ENCODE measurements at places on chromosomes 1 and 21.

GRCh38 chr1:221801251-221801661 is 59.4 kb upstream of the DUSP10 start:
- no peak for DNase-seq

DNA sequence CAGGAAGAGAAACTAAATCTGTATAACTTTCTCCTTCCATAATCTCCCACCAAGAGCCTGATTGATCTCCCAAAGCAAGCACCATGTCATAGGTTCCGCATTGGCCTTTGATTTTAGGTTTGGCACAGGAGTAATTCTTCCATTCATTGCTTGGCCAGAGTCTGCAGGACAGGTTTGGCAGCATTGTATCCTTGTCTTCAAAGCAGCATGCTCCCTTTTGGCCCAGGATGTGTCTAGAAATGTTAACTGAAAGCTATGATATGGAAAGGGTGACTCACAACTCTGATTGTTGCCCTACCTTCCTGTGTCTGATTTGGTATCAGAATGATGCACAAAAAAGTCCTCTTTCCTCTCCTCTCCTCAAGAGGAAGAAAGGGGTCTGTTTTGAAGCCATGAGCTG is 824.3 kb upstream of the PRMT6 start:
- DNase-seq = no peak

GRCh38 chr1:203655671-203656070 is 29.0 kb downstream of the ATP2B4 start:
- DNase-seq = no peak

- DNase-seq = no peak
Observed at GRCh38 chr1:36805979-36806640, 228.2 kb downstream of the GRIK3 start.

GRCh38 chr1:167289966-167290365 is 69.3 kb downstream of the POU2F1 start:
- no peak for DNase-seq

DNA sequence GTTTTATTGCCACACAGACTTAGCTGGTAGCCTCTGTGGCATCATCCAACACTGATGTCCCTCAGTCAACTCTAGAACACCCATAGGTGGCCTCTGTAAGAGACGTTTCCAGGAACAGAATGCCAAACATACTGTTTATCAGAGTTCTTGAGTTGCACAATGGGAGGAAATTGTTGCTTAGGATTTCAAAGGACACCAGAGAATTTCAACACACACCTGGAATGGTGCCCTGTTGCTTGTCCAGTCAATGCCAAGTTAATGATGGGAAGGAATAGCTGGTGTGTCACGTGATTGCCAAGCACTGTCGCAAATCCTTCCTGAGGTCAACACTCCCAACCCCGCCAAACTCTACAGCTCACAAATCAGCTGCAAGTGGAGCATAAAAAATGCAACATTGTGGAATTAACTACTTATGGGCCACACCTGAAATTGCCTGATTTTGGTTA is 28.6 kb upstream of the DUSP23 start:
- no peak for DNase-seq

GRCh38 chr1:17438318-17439249 is 893 bp downstream of the RCC2 start:
- DNase-seq = peak; percentile 81

DNA sequence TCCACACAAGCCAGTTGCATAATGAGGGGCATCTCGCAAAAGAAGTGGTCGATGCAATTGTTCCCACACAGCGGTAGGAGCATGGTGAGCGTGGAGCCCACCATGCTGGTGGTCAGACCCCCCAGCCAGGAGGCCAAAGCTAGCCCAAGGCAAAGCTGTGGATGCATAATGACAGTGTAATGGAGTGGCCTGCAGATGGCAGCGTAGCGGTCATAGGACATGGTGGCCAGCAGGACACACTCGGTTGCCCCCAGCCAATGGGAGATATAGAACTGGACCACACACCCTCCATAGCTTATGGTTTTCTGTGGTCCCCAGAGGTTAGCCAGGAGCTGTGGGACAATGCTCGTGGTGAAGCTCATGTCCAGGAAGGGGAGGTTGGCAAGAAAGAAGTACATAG is 4.3 kb downstream of the OR2C3 start:
- no peak for DNase-seq

- DNase-seq = no peak
Observed at GRCh38 chr1:52739699-52740467, 13.6 kb downstream of the ZYG11B start.

DNA sequence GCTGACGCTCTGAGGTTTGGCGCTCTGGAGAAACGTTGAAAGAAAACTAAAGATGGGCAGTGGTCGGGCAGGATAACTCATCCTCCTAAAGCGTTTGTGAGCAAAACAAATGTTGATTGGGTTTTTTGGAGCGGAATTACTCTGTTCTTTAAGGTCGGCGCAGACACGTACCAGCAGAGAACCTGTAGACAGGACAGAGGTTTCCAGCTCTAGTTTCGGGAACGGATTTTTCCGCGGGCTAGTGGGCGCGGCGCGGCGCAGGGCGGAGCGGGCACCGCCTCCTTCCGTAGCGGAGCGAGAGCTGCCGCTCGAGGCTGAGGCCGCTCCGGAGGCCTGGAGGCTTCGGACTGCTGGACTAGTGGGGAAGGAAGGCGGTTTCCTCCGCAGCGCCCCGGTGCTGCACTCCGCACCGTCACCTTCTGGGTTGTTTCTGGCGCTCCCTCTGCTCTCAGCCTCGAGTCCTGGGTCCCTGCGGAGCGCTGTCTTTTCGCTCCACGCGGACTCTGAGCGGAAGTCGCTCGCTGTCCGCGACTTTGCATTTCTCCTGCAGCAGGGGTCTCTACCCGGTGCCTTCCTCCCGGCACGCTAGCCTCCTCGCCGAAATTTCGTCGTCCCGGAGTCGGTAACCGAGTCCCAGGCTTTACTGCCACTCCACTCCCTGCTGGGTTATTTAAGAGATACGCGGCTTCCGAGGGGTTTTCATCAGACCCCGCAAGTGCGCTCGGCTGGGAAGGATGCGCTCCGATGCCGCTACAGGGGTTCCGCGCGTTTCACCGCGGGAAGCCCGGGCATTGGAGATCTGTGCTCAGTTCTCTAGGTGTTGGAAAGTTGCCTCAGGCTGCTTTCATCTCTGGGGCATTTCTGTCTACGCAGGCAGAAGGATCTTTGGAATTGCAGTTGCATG is 7.0 kb downstream of the FOXD2 start:
- no peak for DNase-seq

GRCh38 chr1:186983327-186983726 is 154.6 kb downstream of the PLA2G4A start:
- DNase-seq = no peak

DNA sequence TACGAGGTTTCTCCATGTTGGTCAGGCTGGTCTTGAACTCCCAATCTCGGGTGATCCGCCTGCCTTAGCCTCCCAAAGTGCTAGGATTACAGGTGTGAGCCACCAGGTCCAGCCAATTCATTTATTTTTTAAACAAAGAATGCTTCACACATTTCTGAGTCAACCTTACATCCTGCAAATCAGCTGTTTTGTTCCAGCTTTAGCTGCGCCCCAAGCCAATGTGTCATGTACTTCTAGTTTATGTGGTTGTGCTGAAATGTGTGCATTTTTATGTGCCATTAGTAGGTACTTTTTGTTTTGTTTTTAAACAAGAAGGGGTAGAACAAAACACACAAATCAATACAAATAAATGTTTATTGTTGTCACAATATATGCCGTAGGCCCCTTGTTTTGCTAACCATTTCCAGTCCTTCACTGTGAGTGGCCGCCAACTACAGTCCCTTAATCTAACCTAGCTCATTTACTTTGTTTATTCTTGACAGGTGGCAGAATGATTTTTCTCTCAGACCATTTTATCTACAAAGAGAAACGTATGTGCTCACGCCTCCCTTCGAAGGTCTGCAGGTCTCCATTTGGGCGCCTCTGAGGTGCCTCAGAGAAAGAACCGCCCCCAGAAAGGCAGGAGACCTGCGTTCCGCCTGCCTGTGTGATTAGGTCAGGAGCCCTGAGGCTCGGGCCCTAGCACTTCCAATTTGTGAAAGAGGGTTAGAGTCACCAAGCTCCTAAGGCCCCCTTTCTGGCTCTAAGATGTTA is 2.8 kb upstream of the CASQ2 start:
- DNase-seq = no peak

GRCh38 chr21:18468790-18469189 is 65.2 kb upstream of the TMPRSS15 start:
- DNase-seq = no peak

- DNase-seq = no peak
Observed at GRCh38 chr1:230431527-230431926, 5.4 kb upstream of the PGBD5 start.

GRCh38 chr1:33443080-33443704 is 12.3 kb upstream of the PHC2 start:
- no peak for DNase-seq

- DNase-seq = no peak
Observed at GRCh38 chr1:226497991-226498639, 50.4 kb upstream of the STUM start.

GRCh38 chr1:40257313-40257687 is 736 bp upstream of the ZMPSTE24 start:
- no peak for DNase-seq

DNA sequence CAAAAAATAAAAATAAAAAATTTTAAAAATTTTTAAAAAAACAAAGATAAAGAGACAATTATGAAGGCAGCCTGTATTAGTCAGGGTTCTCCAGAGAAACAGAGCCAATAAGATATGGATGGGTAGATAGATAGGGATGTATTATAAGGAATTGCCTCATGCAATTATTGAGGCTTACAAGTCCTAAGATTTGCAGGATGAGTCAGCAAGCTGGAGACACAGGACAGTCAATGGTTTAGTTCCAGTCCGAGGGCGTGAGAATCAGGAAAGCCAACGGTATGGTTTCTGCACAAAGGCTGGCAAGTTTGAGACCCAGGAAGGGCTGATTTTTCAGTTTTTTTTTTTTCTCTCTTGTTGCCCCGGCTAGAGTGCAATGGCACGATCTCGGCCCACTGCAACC is 24.1 kb upstream of the EIF4G3 start:
- no peak for DNase-seq

DNA sequence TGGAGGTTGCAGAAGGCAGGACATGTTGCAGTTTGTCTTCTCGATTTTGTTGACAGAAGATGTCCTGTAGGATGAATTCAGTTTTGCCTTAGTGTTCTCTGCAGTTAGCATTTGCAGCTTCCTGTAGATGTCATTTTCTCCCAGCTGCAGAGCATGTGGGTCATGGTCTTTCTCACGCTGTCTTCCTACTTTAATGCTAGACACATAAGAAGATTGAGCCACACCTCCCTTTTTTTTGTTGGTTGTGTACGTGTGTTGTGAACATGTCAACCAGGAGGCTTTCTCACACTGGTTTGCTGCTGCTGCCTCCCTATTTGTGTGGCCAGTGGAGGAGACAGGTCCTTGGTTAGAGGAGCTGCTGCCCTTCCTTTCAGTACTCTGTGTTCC is 110.7 kb downstream of the VPS13D start:
- DNase-seq = no peak

- DNase-seq = no peak
Observed at GRCh38 chr1:236289492-236290131, 7.9 kb upstream of the ERO1B start.

DNA sequence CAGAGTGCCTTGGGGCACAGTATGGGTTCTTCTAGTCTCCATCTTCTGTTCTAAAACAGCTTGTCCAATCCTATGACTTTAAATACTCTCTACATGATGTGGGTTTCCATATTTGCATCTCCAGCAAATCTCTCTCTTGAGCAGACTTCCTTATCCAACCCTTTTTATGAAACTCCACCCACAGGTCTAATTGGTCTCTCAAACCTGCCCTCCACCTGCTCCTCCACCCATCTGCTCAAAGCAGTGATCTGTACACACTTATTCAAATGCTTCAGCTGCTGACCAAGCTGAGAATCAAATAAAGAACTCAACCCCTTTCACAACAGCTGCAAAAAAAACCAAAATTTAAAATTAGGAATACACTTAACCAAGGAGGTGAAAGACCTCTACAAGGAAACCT is 11.5 kb downstream of the MCOLN2 start:
- no peak for DNase-seq

DNA sequence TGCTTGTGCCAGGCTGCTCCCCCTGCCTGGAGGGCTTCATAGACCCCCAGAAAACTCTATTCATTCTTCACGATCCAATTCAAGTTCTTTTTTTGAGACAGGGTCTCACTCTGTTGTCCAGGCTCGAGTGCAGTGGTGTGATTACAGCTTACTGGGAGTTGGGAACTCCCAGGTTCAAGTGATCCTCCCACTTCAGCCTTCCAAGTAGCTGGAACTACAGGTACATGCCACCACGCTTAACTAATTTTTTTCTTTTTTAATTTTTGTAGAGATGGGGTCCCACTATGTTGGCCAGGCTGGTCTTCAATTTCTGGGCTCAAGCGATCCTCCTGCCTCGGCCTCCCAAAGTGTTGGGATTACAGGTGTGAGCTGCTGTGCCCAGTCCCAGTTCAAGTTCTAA is 4.3 kb downstream of the STK40 start:
- DNase-seq = no peak

GRCh38 chr1:35915693-35916092 is 15.2 kb upstream of the AGO3 start:
- DNase-seq = no peak

GRCh38 chr1:214124281-214124805 is 136.6 kb downstream of the PROX1 start:
- DNase-seq = no peak

- DNase-seq = no peak
Observed at GRCh38 chr1:163770265-163770664, 448.5 kb downstream of the NUF2 start.

DNA sequence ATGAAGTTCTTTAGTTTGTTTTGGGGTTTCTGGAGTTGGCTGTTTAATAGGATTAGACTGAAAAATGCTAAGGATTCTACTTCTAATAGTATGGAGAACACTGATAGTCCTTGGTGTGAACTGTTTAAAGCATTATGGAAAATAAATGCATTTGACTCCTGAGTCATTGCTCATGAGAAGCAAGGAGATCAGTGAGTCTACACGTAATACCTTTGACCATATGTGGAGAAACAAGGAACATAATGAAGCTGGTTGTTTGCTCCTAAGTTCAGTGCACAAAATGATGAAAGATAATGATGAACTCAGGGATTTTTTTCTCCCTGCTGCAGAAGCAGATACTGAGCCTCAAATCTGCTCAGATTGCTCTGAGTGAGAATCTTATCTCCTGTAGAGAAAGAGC is 158.9 kb upstream of the COL11A1 start:
- no peak for DNase-seq

GRCh38 chr1:41802532-41803501 is 115.9 kb downstream of the HIVEP3 start:
- DNase-seq = no peak

- DNase-seq = no peak
Observed at GRCh38 chr21:45618287-45618686, 25.2 kb upstream of the PCBP3 start.
